ENCODE measurements at places on chromosomes 1 and 21. TPM values are rescaled to one million over a fixed set of nuclear protein-coding genes. Genes with fewer than 3 reads are reported as not detected.

DNA sequence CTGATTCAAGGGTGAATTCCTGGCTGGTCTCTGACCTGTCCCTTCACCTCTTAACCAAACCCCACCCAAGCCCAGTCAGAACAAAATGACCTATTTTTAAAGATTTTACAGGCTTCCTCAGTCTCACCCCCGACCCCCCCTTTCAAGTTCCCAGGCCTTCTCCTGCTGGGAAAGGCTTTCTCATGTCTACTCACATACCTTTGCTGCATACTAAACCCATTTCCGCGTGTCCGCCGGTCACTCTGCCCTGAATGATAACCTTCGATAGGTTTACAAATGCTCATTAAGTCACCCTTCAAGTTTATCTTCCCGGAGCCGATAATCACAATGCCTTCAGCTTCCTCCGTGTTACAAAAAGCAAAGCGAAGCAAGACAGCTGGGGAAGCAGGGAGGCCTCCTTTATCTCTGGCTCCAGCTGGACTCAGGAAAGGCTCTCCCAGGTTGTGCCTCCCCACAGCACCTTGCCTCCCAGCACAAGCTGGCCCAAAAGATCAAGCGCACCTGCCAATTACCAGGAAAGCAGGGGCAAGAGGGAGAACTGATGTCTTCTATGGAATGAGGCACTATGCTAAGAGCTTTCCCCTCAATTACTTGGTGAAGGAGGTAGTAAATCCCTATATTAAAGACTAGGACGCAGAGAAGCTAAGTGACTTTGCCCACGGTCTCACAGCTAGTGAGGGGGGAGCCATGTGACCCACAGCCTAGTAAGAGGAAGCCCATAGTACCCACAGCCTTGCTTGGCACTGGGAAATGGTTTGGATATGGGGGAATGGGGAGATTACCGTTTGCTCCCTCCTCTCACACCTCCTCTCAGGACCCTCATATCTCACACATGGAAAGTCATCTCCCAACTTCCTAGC, 15.9 kb downstream of the SMIM12 start:
- peaks cover 12% of the 10 kb centered on the region for H3K36me3 ChIP-seq
- peak overlapping the region; percentile 32 for H3K27ac ChIP-seq
- DNase-seq = no peak
- H3K4me1 ChIP-seq = peaks cover 31% of the 10 kb centered on the region
- no peak overlapping the region for H3K4me3 ChIP-seq

The OR2T2 gene
- polyA plus RNA-seq = not detected

DNA sequence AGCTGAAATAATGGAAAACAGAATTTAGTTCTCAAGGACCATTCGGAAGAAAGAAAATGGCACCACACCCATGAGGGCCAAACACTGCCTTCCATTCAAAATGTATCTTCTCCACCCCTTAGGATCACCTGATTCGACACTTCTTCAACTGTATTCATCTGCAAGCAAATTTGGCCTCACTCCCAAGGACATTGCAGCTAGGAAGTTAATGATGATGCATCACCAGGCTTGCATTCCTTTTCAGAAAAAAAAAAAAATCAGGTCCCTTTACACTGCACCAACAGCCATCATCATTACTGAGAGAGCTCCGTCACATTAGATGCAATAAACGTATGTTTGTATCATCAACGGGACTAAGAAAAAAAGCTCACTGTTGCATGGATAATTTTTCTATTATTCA, 368.3 kb downstream of the PCP4 start:
- no peak for DNase-seq
- no peak overlapping the region for H3K4me3 ChIP-seq
- no peaks in the 10 kb centered on the region for H3K36me3 ChIP-seq
- no peaks in the 10 kb centered on the region for H3K4me1 ChIP-seq
- H3K27ac ChIP-seq = no peak overlapping the region

- H3K27ac ChIP-seq = no peak overlapping the region
- no peaks in the 10 kb centered on the region for H3K4me1 ChIP-seq
Observed at GRCh38 chr1:226772446-226773139, 33.5 kb upstream of the ITPKB start.

- H3K4me3 ChIP-seq = no peak overlapping the region
- H3K36me3 ChIP-seq = no peaks in the 10 kb centered on the region
- no peak for DNase-seq
- no peak overlapping the region for H3K27ac ChIP-seq
- H3K27me3 ChIP-seq = no peaks in the 10 kb centered on the region
Observed at GRCh38 chr1:49293016-49293415, 516.3 kb upstream of the BEND5 start.

DNA sequence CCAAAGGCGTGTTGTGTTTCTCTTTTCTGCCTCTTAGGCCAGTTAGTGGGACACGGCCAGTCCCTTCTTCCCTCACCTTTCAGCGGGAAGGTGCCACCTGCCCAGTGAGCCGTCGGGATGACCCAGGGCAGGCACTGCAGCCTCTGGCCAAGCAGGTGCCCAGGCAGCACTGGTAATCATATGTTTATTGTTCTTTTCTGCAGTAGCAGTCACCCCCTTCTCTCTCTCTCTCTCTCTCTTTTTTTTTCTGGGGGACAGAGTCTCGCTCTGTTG, 38.2 kb downstream of the CRYAA start:
- H3K4me3 ChIP-seq = no peak overlapping the region
- H3K36me3 ChIP-seq = no peaks in the 10 kb centered on the region
- H3K27me3 ChIP-seq = no peaks in the 10 kb centered on the region
- no peak for DNase-seq
- no peak overlapping the region for H3K27ac ChIP-seq
- peaks cover 2% of the 10 kb centered on the region for H3K4me1 ChIP-seq

DNA sequence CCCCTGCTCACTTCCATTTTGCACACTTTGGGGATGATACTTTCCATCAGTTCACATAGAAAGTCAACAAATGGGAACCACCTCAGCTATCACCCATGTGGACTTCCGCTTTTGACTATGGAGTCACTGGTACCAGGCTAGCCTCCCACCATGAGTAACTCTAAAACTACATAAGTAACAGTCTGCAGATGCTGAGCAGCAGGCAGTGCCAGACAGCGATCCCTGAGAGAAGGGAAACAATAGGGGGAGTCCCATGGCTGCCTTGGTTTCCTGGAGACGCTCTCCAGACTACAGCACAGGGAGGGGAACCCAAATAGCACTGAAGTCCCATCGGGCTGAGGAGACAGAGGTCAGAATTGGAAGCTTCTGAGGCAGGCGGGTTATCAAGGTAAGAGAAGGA, 2.8 kb upstream of the TFF2 start:
- H3K4me3 ChIP-seq = no peak overlapping the region
- no peaks in the 10 kb centered on the region for H3K4me1 ChIP-seq
- H3K27ac ChIP-seq = no peak overlapping the region
- no peak for DNase-seq

The UTS2 gene
- polyA plus RNA-seq = 0.68 TPM

DNA sequence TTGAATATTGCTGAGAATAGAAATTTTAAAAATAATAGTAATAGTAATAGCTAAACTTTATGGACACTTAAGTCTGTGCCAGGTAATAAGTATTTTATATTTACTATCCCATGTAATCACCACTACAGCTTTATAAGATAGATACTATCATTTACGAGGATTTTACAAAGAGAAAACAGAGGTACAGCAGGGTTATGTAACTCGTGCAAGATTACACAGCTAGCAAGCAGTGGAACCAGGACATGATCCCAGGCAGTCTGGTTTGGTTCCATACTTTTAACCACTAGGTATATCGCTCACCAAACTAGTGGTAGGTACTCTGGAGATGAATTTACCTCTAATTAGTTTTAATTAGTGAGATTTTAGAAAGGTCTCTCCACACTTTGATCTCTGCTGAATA, 42.5 kb downstream of the SPAG17 start:
- H3K4me1 ChIP-seq = no peaks in the 10 kb centered on the region
- H3K27ac ChIP-seq = no peak overlapping the region
- no peak overlapping the region for H3K4me3 ChIP-seq
- no peaks in the 10 kb centered on the region for H3K36me3 ChIP-seq

- H3K36me3 ChIP-seq = no peaks in the 10 kb centered on the region
- H3K27me3 ChIP-seq = no peaks in the 10 kb centered on the region
Observed at GRCh38 chr1:115609021-115609420, 32.7 kb upstream of the VANGL1 start.

The KIF17 gene
- polyA plus RNA-seq = 2.7 TPM

The AGT gene
- 3.8 TPM for polyA plus RNA-seq

The FOXO6 gene
- 0.34 TPM for polyA plus RNA-seq
